Activated CD4-positive, CD25-positive, alpha-beta regulatory T cell treated with anti-CD3 and anti-CD28 coated beads, Interleukin-2, amount 50 U/mL, for 72 hours (primary cell): ENCODE measurements at places on chromosomes 3 and 15.

DNA sequence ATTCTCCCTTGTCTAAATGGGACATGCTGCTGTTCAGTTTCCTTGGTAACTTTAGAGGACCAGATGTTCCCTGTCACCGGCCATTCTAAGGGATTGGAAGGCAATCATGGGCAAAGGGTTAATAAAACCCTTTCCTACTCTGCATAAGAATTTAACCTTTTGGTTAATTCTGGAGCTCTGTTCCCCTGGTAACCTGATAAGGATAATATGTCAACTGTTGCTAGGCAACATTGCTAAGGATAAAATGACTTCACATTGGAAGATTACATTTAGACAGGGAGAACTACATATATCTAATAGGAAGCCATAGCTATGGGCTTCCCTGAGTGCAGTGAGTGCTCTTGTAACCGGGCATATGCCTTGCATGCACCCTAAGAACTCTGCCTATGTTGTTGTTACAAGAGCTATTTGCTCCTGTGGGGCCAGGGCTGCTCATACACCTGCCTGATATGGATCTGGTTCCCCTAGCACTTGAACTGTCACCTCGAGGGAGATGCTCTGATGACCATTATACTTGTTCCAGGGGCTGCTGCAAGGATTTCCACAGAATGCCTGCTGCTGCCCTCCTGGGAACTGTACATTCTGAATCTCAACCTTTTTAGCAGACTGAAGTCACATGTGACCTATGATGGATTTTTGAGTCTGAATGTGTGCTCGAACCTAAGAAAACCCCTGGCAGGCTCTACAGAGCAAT lies 326.3 kb upstream of the PDZRN3 start:
- DNase-seq, result no peak

DNA sequence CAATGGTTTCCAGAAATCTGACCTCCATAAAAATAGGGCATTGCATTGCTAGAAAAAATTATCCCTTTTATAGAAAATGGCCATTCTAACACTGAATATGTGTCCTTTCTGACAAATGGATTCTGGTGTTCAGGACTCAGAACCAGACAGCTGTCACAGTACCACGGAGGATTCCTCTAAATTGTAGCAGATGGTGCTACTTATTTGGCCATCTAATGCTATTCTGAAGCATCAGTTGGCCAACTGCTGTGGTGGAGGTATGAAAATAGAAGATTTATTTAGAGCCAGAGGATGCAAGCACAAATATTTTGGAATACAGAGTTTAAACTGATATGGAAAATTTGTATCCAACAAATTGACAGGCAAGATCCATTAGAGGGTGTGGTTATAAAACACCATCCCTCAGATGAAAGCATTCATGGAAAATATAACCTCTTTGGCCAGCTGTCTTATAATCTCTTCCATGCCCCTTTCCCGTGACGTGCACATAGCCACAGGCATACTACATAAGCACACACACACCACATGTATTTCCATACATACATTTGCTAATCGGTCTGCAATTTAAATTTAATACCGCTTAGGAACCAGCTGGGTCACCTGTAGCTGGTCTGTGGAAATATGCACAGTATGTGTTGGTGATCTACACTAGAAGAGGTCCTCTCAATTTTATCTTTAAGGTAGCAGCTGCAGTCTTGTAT lies 302.7 kb upstream of the KCNMB2 start:
- no peak for DNase-seq

DNA sequence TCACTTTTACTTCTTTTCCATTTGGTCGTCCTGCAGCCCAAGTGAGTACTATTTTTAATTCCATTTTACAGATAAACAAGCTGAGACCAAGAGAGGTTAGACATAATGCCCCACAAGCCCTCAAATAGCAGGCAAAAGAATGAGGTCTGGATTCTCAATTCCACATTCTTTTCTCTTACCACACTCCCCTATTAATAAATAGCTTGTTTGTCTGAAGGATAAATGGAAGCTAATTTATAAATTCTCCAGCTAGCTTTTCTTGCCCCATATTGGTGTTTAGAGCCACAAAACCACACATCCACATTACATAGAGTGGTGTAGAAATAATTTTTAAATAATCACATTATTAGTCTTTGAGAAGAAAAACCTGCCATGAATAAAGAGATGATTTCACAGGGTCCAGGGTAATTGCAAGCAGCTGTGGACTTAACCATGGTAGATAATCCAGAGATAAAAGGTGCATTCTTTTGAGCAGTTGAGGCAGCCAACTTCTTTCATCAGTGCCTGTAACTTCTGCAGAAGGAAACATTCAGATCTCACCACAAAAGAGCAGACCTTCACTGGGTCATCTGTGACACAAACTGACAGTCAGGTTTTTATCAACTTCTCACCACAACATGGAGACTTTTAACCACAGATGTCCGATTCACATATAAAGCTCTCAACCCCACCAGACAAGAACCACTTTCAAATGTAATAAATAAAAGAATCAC lies 313.4 kb upstream of the STT3B start:
- no peak for DNase-seq

DNA sequence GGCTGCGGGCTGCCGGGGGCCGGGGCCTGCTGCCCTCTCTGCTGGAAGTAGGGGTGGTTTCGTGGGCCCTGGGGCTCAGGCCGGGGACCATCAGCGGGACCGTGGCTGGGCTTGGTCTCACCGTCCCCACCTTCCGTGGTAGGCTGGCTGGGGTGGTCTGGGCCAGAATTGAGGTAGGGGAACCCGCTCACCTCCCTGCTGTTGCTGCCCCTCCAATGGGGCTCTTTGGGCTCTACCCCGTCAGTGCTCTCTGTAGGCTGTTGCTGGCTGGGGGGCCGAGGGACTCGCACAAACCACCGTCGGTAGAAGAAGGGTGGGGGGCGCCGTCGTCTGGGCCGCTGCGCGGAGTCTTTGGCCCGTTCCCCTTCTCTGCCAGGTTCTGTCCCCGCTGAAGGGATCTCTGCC lies 23.4 kb downstream of the RGMA start:
- no peak for DNase-seq

DNA sequence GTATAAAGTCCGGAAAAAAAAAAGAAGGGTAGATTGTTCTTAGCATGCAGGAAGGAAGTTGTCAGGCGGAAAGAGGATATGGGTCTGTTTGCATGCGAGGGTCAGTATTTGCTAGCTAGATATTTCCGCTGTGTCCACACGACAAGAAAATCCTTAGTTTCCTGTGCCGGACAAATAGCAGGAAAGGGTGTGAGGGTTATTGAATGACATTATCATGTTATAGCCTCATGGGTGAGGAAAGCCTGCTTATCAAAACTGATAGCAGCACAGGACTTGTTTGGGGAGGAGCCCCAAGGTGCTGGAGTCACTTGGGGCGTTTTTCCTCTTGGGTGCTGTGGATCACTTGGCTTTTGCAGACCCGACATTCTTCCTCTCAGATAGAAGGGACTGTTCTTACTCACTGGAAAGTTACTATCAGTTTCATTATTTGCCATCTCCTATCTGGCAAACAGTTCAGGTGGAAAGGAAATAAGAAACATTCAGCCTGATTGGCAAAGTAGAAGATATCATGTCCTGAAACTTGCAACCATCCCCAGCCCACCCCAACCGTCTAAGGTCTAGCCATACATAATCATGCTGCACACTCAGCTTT lies 127.2 kb upstream of the DPH6 start:
- DNase-seq, result no peak

GRCh38 chr3:144112036-144112435 lies 140.4 kb downstream of the DIPK2A start:
- DNase-seq, result no peak

GRCh38 chr3:45188719-45189659 lies 37.1 kb downstream of the TMEM158 start:
- DNase-seq, result no peak

DNA sequence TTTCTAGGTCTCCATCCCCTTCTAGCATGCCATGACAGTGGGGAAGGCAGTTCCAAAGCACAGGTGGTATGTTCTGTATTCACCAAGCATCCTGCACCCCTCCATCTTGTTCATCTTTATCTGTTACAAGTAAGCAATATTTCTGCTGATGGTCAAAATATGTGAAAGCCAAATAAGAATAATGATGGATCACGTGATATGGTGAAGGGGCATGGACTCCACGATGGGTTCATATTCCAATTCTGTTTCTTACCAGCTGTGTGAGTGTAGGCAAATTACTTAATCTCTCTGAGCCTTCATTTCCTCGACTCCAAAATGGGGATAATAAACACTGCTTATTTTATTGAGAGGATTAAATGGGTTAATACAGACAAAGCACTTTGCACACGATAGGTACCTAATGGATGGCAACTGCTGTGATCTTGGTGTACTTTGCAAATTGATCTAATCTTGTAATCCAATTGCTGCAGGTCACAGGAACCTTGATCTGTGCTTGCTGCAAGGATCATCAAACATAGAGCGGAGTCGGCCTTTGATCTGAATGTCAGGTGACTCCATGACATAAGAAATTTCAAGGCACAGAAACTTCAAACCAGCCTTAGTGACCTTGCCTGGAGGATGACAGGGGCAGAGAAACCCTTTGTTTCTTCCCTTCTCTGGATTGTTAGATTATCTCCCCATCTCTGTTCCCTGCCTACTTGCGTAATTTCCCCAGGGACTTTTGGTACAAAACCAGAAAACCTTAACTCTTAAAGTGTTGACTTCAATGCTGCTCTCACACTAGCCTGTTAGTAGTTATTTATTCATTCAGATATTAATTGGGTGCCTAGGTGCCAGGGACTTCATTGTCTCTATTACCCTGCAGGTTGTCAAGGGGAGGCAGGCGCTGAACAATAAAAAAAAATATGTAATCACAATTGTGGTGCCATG lies 25.8 kb downstream of the SIAH2 start:
- DNase-seq, result no peak

- DNase-seq, result no peak
Observed at GRCh38 chr3:120145542-120146285, 51.5 kb upstream of the GSK3B start.

DNA sequence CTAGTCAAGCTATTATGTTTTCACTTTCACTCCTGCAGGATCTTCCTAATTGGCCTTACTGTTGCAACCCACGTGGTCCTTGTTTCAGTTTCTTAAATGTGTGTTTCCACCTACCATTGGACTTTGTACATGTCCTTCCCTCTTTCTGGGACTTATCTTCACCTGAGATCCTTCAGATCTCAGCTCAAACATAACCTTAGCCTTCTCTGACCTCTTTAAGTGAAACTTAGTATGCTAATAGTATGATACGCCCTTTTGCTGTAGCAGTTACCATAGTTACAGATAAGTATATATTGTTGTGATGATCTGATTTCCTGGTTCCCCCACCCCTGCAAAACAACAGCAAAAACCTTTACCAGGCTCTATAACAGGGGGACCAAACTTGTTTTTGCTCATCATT lies 35.2 kb downstream of the U2SURP start:
- no peak for DNase-seq

- DNase-seq, result no peak
Observed at GRCh38 chr3:12759097-12759679, at the start of gene TMEM40. Gene TMEM40 (minus strand): TSS chr3:12759259. CDS start chr3:12749832, 9,427 bp downstream.

- DNase-seq, result no peak
Observed at GRCh38 chr3:70342149-70342548, 29.7 kb upstream of the MDFIC2 start.

DNA sequence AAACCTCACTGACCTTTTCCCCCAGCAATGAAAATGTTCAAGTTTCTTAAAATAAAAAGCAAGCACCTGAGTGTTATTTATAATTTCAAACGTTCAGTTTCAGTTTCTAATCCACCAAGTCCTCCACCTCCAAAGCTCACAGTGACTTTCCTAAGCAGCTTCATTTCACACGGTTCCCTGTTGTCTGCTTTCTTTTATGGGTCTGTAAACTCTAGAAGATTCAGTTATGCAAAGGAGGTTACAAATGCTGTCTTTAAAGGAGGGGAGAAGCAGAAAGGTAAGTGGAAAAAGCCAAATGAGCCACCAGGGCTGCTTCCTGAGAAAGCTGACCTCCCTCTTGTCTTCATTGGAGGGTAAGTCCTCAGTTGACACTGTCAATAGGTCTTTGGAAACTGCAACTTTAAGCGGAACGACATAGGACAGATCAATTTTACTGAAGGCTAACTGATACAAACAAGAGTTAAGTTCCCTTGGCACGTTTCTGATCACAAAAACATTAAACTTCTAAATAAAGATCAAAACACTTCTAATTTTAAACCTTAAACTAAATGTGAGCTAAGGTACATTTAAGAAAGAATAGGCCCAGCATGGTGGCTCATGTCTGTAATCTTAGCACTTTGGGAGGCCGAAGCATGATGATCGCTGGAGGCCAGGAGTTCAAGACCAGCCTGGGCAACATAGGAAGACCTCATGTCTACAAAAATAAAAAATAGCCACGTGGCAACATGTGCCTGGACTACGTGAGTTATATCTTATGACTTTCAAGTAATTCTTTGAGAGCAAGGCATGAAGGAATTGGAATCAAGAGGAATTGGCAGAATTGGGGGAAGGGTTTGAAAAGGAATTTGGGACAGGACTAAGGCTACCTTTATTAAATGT lies 151.9 kb upstream of the UBE2E1 start:
- no peak for DNase-seq

DNA sequence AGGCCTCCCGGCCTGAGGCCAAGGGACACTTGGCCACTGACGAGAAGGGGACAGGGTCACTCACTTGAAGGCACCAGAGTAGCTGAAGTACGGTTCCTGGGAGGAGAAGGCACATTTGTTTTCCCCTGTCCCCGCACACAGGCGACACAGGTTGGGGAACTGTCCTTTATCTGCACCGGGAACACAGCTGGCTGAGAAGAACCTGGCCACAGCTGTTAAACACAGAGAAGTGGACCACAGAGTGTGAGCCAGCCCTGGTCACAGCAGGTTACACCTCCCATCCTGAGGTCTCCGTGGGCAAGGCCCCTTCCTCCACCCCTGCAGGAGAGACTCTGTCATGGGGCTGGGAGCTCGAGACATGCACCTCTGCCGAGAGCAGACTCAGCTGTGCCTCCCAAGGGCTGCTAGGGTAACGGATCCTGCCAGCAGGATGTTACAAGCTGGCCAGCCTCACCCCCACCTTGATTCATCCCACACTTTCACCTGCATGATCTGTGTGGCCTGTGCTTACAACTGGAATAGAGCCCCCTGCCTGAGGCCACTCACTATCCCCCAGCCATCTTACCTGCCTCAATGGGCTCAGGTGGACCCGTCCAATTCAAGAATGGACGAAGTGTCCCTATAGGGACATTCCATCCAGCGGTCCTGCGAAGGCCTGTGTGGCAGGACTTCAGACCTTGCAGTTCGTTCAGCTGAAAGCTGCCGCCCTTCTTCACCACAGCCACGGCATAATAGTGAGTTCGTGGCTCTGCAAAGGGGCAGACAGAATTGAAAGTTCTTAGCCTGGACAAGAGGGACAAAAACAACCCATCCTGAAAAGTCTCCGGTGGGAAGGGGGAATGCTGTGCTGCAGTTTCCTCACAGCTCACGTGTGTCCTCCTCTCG lies 9.2 kb downstream of the LTF start:
- no peak for DNase-seq

DNA sequence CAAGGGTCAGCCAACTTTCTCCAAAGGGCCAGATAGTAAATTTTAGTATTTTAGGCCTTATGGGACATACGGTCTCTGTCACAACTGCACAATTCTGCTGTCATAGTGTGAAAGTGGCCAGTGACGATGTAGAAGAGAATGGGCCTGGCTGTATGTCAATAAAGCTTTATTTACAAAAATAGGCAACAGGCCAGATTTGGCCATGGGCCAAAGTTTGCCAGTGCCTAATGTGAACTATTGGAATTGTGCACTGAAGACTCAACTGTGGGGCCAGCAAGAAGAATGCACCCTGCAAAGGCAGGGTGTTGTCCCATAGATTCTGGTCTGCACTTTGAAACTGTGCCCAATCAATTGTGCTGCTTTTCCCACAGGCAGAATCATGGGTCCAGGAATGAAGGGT lies 69.4 kb upstream of the PRR23E start:
- DNase-seq, result no peak
